ENCODE measurements at places on chromosomes 6 and 20.
A peak's percentile ranks its signal among the peaks of the same experiment; 100 is the strongest.

GRCh38 chr20:50517817-50518154 is 7.6 kb downstream of the PTPN1 start:
- DNase-seq = no peak

DNA sequence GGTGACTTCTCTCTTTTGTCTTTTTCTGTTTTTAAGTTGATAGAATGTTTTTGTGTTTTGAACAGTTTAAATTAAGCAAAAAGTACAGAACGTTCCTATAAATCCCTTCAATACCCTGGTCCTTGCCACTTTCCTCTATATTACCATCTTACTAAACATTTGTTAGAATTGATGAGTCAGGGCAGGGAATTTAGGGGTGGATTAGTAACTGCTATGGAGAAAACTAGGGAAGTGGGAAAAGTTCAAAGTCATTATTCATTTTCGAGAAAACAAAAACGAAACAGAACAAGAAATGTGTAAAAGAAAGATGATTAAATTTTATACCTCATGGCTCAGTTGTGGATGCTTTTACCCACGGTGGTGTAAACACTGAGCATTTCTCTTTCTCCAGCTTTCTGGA is 240.4 kb upstream of the SULF2 start:
- no peak for DNase-seq

- no peak for DNase-seq
These were observed 53.3 kb upstream of the EPB41L1 start for GRCh38 chr20:36101192-36101591.

DNA sequence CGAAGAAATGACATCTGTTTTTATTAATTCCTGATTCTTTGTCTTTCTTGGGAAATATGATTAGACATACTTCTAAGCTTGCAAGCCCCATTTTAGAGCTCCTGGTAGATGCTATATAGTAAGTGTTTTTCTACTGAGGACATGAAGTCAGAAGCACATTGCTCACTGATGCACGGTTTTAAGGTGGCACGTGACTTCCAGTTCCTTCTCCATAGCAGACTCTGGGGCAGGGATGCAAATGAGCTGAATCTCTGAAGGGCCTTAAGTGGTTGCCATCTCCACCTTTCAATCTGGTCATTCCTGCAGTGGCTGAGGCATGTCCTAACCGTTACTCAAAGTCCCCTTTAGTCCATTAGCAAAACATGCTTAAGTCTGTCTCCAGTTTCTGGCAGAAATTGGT is 421.2 kb upstream of the HTR1E start:
- DNase-seq = no peak

DNA sequence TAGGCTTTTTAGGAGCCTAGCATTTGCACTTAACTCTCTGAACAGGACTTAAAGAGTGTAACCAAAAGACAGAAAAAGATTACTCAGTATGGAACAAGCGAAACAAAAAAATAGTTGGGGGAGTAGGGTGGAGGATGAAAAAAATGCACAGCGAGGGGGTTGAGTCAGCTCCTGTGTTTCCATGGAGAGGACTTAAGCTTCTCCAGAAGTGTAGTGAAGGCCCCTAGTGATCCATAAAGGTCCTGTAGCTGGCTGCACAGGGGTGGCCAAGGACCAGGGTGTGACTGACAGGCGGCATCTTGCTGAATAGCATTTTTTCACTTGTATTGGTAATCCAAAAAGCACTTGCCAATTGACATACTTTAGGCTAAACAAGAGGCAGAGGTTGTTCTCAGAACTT is 533.9 kb downstream of the RFPL4B start:
- DNase-seq = no peak

DNA sequence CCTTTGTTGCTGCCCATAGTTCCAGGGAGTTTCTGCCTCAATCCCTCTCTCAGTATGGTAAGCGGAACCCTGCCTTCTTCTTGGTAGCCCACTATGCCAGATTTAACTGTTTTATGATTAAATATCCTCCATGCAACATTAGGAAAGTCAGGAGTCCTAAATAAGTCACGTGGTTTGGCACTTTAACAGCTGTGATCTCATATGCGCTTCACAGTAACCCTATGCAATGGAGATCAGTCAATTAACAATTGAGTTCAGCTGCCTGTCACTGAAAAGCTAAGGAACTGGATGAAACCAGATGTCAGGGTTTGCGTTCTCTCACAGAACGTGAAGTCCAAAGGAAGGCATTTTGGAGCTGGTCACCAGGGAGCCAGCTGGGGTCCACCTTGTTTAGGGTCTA is 81.6 kb downstream of the PSMB1 start:
- DNase-seq = no peak

DNA sequence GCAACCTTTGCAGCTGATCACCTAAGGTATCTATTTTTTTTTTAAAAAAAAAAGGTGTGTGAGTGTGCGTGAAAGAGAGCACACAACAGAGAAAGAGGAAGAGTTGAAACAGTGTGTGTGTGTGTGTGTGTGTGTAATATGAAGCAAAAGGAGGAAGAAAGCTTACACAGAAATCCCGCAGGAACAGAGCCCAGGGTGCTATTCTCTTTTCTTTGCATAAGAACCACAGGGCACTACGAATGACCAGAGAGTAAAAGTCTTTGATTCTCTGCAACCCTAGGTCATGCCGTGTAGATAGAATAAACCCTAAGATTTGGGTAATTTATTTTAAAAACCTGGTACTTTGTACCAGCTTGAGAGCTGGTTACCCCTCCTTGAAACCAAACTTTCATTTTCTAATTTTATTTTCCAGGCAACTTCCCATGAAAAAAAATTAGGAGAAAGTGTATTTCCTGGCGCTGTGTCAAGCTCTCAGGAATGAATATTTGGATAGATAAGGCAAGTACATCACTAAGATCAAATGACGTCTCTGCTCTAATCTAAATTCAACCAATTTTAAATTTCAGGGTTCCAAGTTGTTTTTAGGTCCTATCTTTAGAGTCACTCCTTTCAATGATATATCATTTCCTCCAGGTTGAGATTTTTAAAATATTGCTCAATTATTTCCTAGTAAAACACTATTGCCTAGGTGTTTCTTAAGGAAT is 47.9 kb upstream of the ID4 start:
- DNase-seq = no peak

DNA sequence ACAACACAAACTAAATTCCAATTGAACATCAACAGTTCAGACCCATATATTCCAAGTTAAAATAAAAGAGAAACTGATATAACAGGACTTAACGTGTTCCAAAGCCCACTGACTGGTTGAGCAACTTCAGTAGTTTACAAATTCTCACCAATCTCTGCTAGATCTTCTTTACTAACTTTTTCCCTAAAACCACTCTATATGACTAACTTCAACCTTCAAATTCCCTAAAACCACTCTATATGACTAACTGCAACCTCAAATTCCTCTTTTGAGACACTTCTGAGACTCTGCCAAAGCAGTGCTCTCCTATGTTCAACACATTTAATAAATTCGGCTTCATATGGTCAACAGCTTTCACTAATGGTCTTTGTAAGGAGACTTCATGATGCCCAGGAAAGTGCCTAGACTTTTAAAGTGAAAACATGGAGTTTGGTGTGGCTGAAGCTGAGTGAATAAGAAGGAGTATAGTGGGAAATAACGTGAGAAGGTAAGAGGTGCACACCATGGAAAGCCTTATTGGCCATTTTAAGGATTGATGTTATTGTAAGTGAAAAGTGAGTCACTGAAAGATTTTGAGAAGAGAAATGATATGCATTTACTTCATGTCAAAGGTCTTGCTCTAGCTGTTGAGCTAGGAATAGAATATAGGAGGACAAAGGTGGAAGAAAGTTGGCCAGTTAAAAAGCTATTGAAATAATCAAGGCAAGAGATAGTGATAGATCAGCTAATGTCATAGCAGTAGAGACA is 134.0 kb upstream of the HCRTR2 start:
- no peak for DNase-seq

GRCh38 chr6:169884158-169884557 is 132.7 kb downstream of the ERMARD start:
- no peak for DNase-seq

- no peak for DNase-seq
These were observed 102.4 kb downstream of the ARID1B start for GRCh38 chr6:156879591-156879990.

GRCh38 chr20:24016607-24017457 is 28.3 kb upstream of the GGTLC1 start:
- DNase-seq = no peak

- DNase-seq = no peak
These were observed 160.4 kb downstream of the TMEM242 start for GRCh38 chr6:157162766-157163433.

DNA sequence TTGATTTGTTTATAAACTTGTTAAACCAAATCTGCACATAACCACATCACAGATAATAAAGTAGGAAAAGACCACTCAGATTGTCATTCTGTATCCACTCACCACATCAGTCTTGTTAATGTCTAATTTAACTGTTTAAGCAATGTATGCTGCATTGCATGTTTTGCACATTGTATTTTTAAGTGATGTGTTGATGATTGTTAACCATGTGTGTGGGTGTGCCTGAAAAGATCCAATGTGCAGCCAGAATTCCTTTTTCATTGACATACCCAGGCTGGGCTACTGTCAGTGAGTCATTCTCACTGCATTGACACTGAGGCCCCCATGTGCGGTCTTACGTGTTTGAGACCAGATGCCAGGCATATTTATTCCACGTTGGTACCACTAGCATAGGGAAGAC is 167.3 kb downstream of the TRMT11 start:
- DNase-seq = no peak

- no peak for DNase-seq
These were observed 93.5 kb upstream of the KCNK16 start for GRCh38 chr6:39416026-39416425.

- no peak for DNase-seq
These were observed 575 bp upstream of the CNR1 start for GRCh38 chr6:88166493-88167351.

GRCh38 chr20:1319051-1319450 is 9.9 kb downstream of the SDCBP2 start:
- DNase-seq = no peak

DNA sequence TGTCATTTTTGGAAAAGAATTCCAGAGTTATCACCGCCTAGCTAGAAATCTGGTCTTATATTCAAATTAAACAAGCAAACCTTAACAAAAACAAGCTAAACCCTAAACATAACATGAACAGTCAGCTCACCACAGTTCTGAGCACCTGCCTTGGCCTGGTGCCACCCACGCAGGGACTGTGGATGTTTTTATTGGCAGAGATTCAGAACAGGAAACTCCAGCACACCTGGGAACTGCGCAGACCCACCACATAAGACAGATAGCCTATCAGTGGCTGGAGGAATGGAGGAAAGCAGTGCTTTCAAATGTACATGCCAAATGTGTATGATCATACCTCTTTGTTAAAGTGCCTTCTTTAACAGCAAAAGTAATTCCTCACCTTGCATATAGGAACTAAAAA is 8.9 kb downstream of the SLC16A10 start:
- DNase-seq = no peak

- no peak for DNase-seq
These were observed 14.5 kb downstream of the HSPA1B start for GRCh38 chr6:31842053-31842452.

DNA sequence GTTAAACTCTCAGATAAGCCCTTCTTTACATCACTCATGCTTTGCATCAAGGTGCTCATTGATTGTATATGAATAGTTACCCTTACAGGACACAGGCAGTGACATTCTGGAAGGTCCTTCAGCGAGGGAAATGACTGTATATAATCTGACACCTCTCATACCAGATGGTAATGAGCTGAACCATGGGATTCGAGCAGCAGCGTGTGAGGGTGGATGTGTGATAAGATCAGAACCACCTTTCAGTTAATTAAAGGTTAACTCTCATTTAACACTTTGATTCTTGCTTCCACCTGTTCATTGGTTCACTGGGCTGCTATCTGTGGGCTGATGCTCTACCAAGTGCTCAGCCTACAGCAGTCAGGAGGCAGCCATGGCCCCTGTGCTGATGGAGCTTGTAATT is 24.2 kb downstream of the NEDD9 start:
- DNase-seq = no peak

DNA sequence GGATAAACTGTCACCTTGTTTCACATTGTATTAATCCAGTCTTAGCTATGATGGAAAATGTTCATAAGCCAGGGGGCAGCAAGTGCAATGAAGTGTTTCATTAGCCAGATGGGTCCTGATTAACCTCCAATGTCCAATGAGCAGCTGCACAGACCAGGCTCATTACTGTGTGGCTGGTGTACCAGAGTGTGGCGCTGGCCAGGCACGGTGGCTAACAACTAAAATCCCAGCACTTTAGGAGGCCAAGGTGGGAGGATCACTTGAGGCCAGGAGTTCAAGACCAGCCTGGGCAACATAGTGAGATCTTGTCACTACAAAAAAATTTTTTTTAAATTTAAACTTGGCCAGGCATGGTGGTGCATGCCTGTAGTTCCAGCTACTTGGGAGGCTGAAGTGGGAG is 201.7 kb upstream of the FOXQ1 start:
- DNase-seq = no peak

GRCh38 chr20:50499938-50500337 is 10.2 kb upstream of the PTPN1 start:
- peak; percentile 24 for DNase-seq
